Stimulated activated CD4-positive, alpha-beta T cell treated with anti-CD3 and anti-CD28 coated beads, Interleukin-2, amount 100 ng/mL, for 24 hours (primary cell): ENCODE measurements at places on chromosomes 1 and 21.

- no peak for DNase-seq
Observed at GRCh38 chr1:212035835-212036605, 472 bp downstream of the DTL start.

DNA sequence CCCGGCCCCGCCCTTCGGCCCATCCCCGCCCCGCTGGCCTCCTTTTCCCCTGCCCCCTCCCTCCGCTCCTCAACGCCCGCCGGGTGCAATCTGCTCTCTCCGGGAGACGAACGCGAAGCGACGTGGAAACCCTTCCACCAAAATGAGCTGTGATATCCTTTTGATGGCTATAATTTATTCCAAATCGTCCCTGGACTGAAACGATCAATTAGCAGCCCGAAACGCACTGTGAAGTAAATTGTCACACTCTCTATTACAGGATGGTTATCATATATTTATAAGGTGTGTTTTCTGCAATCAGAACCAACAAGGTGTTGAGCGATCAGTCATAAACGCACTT lies 134.6 kb upstream of the BARHL2 start:
- DNase-seq, result no peak

DNA sequence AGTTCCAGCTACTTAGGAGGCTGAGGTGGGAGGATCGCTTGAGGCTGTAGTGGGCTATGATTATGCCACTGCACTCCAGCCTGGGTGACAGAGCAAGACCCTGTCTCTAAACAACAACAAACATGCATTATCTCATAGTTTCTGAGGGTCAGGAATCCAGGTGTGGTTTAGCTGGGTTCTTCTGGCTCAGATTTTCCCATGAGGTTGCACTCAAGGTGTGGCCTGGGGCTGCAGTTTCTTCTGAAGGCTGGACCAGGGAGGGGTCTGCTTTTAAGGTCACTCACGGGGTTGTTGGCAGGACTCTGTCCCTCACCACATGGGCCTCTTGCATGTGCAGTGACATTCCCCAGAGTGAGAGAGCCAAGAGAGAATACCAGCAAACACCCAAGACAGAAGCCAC lies 77.0 kb downstream of the EPHB2 start:
- no peak for DNase-seq

- peak; percentile 71 for DNase-seq
Observed at GRCh38 chr1:168386949-168387586, 106.4 kb downstream of the TBX19 start.

- DNase-seq, result no peak
Observed at GRCh38 chr1:37171691-37172090, 137.4 kb upstream of the GRIK3 start.

GRCh38 chr1:154982341-154982740 lies 803 bp upstream of the FLAD1 start:
- DNase-seq, result no peak

DNA sequence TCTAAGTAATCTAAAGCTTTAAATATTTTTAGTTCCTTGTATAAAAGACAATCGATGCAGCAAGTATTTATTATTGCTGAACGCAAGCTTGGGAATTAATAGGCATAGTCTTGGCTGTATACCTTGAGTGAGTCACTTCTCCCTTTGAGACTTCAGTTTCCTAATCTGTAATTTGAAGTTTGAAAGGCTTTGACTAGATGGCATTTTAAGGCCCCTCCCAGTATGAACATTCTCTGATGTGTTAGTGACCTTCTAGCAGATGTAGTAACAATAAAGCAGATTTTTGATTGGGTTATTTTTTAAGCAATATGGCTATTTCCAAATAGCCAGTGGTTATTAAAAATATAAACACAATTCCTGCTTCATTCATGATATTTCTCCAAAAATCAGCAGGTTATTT lies 58.2 kb downstream of the DUSP10 start:
- no peak for DNase-seq

- DNase-seq, result no peak
Observed at GRCh38 chr1:225950905-225951497, 10.0 kb upstream of the LEFTY2 start.

- DNase-seq, result no peak
Observed at GRCh38 chr1:54126271-54126815, 26.5 kb downstream of the CDCP2 start.

DNA sequence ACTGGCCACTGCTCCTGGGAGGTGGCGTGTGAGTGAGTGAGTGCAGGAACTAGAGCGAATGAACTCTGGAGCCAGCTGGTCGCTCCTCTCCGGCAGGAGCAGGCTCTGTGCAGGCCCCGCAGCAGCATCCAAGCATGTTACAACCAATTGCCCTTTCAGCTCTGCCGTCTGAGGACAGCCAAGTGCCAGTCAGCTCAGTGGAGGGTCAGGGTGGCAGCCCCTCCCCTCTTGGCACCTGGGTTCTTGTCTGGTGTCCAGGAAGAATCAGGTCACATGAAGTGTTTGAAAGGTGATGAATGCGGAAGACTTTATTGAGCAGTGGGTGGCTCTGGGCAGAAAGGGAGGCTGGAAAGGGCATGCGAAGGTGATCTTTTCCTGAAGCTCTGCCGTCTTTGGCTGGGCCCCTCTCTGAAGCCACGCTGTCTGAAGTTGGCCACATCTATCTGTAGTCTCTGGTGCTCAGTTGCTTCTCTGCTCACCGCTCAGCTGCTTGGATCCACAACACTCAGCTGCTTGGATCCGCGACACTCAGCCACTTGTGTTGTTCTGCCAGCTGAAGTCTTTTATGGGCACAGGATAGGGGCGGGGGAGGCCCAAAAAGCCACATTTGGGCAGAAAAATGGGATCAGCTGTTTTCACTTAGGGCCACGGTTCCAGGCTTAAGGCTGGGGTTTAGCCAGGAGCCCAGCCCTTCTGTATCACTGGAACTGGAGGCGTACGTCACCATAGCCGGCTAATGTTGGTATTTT lies 139.8 kb downstream of the ADSS2 start:
- DNase-seq, result no peak

DNA sequence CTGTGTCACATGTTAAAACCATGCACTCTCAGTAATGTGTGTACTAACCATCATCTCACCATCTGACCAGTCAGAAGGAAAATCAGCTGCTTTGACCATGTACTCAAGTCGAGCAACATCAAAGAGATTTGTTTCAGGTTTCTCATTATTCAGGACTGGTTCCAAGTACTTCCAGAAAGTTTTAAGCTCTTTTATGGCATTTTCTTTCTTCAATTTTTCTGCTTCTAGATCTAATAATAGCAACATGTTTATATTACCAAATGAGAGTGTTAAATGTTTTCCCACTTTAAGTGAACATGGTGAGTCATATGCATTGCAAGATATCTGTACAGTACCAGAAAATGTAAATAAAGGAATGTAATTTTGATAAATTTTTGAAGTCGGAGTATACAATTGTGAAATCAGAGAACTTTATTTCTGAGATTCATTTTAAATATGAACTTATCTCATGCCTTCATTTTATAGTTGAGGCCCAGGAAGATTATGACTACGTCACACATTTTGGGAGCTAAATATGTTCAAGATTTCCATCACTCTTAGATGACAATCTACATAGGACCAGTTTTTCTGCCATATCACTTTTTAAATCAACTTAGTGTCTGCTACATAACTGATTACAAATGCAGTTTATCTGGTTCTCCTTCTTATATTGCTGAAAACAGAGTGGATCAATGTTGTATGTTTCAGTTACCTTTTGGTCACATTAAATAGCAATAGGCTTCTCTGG lies 87.2 kb downstream of the SPAG17 start:
- no peak for DNase-seq

- DNase-seq, result peak; percentile 18
Observed at GRCh38 chr1:212667223-212668139, 32.2 kb downstream of the BATF3 start.

GRCh38 chr1:104264521-104264920 lies 514.8 kb downstream of the AMY1C start:
- DNase-seq, result no peak

DNA sequence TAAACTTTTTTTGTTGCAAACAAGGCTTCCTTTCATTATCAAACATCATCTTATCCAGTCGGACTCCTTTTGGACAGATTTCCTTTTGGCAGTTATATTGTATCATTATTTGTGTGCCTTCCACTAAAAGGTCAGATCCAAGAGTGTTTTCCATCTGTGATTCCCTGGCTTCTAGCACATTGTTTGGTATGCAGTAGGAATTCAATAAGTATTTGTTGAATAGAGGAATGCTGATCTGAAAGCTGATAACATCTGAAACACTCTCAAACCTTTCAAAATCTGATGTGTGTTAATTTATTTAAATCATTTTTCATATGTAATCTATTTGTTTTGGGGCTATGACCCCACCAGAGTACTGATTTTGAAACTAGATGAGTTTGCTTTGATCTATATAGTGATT lies 39.0 kb downstream of the NDC1 start:
- DNase-seq, result no peak

DNA sequence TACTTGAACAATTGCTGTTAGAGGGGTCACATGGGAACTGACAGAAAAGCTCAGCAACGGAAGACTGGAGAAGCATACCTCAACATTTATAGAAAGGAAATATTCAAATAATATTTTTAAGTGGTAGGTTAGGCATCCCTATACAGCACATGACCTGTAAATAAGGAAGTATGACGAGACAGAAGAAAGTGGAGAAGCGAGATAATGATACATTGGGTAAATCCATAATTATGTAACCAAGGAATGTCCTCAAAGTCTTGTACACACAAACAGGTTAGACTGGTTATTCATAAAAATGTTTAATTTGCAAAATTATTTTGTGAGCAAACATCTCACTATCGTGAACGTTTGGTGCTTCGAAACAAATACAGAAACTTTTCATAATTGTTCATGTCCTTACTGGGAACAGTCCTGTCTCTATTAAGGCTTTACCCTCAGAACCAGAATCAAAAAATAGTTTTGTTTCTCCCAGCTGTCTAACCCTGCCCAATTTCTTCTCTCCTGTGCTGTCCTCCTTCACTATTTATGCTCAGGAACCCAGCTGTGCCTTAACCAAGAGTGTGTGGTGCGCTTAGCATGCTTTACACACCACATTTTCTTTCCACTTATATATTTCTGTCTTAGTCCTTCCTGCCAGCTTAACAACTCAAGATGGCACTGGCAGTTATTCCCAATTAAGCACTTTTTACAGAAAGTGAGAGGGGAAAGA lies 10.2 kb downstream of the KMO start:
- no peak for DNase-seq

DNA sequence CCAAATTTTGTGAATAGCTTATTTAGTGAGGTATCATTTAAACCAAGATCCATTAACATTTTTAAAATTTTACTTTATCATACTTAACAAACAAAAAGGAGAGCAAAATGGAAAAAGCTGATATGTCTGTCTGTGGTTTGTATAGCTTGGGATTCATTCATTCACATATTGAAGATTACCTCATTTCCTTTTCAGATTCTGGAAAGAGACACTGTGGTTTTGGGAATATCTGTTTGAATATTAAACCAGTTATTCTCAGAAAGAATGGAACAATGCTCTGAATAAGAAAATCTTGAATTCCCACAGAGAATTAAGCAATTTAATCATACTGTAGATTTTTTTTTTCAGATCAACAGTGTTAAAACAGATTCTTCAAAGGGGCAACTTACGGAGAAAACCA lies 93.8 kb upstream of the PRDX6 start:
- no peak for DNase-seq

- no peak for DNase-seq
Observed at GRCh38 chr1:3519301-3519885, 64.9 kb downstream of the ARHGEF16 start.

GRCh38 chr1:6958407-6959030 lies 173.3 kb downstream of the CAMTA1 start:
- DNase-seq, result no peak

GRCh38 chr1:169624122-169624521 lies 5.8 kb downstream of the SELP start:
- DNase-seq, result no peak

- DNase-seq, result no peak
Observed at GRCh38 chr1:31102501-31102950, 37.0 kb upstream of the PUM1 start.

DNA sequence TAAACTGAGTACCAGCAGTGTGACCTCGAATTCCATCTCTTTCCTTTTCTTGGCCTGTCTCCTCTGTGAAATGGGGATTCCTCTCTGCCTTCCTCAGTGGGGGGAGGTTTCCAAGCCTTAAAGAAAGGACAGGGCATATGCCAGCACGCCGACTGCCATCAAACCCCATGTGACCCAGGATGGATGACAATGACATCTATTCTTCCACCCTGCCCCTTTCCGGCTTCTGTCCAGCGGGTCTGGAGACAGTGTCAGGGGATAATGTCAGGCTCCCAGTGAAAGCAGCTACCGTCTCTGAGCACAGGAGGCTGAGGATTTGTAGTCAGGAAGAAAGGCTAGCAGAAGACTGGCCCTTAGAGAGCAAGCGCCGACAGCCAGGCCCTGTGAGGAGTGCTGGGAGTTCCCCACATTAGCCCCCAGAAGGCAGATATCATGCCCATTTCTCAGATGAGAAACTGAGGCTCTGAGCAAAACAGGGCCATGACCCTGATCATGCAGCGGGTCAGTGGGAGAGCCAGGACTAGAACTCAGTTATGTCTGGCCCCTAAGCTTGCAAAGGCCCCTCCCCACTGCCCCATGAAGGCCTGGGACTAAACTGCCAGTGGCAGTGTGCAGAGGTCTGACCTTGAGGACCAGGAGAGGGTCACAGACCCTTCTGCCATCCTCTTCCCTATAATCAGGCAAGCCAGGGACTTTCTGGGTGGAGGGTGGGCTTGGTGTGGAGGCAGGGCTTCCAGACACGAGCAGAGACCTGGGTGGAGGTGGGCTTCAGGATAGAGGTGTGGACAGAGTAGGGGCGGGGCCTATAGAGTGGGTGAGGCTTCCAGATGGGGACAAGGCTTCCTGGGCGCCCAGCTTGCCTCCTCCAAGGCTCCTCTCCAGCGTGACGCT lies 30.1 kb downstream of the CDCA8 start:
- no peak for DNase-seq

GRCh38 chr1:65209005-65209885 lies 61.2 kb downstream of the AK4 start:
- no peak for DNase-seq
